ENCODE measurements at places on chromosomes 1 and 21.

GRCh38 chr1:225999912-226000337 lies 782 bp upstream of the SDE2 start:
- DNase-seq = no peak

DNA sequence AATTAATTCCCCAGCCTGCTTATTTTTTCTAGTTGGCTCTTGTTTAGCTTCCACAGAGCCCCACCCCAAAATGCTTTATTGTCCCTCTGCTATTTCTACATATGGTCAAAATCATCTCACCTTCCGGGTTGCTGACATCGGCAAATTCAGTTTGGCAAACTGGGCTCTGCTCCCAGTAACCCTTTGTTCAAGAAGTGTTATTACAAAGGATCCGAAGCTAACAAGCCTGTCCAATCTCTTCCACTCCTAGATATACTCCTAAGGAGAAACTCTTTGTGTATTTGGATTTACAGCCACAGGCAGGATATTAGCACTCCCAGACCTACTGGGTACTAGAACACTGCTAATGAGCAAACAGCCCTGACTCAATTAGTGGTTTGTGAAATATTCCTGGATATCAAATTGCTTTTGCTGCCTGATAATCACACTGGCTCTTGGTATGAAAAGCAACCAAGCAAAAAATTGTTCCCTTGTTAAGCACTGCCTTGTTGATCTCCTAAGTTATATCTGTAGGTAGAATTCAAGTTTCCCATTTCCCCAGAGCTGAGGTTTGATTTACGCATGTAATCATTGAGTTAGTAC lies 4.0 kb downstream of the JUN start:
- no peak for DNase-seq

DNA sequence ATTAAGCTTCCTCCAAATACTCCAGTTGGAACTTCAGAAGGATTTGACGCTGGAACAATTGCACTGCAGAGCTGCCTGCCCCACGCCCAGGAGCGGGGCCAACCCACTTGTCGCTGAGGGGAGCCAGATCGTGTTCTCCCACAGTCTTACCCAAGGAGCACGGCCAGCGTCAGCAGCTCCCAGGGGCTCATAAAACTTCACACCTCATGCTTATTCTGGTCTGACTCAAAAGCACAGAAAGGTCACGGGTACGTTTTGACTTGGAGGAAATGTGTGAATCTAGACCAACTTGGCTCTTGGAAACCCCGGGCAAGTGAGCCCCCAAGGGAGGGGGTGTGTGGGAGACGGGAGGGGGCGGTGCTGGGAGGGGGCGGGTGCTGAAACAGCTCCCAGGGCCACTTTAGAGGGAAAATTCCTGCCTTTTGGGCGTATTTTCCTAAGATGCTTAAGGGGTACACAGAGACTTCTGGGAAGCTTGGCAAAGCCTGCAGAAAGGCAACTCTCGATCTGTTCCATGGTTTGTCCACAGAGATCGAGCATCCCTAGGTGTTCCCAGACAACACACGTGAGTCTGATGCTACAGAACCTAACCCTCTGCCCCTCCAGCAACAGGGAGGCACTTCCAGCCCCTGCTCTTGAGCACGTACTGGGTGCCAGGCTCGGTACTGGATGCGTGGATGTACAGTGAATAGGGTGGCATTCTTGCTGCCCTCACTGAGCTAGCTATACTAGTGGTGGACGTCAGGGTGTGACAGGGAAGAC lies 98.9 kb downstream of the DHRS3 start:
- DNase-seq = no peak

- DNase-seq = no peak
Measured at GRCh38 chr21:38751379-38752050, 54.2 kb upstream of the ETS2 start.

DNA sequence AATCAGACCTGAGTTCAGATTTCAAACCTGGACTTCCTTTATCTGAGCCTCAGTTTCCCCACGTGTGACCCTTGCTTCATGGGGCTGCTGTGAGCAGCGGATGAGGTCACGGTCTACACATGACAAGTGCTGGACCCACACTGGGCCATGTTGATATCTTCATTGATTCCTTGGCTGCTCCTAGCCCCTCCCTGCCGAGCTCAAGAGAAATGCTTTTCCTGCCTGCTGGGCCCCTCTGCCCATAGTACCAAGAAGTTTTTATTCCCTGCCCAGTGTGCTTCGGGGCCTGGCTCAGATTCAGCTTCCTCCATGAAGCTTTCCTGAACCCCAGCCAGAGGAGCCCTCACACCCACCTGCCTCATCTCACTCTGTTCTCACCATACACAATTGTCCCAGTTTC lies 181.6 kb downstream of the PTPRU start:
- DNase-seq = no peak

- DNase-seq = no peak
Measured at GRCh38 chr1:53893999-53894636, at the start of gene DIO1. Gene DIO1 (plus strand): TSS chr1:53894187. CDS start chr1:53894211, 24 bp downstream.

GRCh38 chr1:27554759-27555699 lies 48.9 kb downstream of the AHDC1 start:
- no peak for DNase-seq

DNA sequence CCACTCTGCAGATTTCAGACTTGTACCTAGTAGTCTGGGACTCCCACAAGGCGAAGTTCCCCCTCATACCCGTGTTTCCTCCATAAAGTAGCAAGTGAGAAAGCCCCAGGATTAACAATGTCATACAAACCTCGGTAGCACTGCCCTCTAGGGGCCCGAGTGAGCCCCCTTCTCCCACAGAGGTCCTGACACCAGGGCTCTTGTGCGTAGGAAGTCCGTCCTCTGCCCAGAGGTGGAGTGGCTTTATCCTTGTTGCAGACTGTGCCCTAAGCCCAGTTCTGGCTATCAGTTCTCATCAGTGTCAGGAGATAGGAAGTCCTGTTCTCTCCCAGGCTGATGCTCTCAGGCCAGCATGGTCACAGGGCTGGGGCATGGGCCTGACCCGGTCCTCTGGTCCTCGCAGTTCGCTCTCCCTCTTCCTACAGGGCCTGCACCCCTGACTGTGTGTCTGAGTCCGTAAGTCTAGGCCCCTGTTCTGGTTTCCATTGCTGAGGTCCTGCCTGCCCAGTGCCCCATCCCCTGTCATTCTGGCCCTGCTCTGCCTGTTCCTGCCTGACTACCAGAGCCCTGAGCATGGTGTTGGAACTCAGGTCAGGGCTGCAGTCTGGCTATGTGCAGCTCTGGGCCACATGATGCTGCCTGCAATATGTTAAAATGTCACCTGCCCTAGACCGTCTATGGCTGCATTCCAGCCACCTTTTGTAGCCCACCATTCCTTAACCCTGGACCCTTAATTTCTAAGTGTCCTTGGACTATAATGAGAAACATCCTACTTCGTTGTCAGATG lies 285.6 kb downstream of the ASTN1 start:
- DNase-seq = no peak

GRCh38 chr1:201737352-201738060 lies 91.5 kb upstream of the IPO9 start:
- DNase-seq = no peak

- no peak for DNase-seq
Measured at GRCh38 chr1:29586991-29587745, 350.8 kb downstream of the PTPRU start.
